ENCODE measurements at places on chromosomes 11 and 22. TPM values are rescaled to one million over a fixed set of nuclear protein-coding genes. Genes with fewer than 3 reads are reported as not detected.

The TCN1 gene
- total RNA-seq = not detected

The SYT9 gene
- 0.13 TPM for total RNA-seq

The TRIM49D2 gene
- not detected for total RNA-seq

- no peak for DNase-seq
These were observed 13.2 kb downstream of the THY1 start for GRCh38 chr11:119409731-119410130.

GRCh38 chr11:112760396-112761059 lies 200.7 kb upstream of the NCAM1 start:
- DNase-seq = no peak

DNA sequence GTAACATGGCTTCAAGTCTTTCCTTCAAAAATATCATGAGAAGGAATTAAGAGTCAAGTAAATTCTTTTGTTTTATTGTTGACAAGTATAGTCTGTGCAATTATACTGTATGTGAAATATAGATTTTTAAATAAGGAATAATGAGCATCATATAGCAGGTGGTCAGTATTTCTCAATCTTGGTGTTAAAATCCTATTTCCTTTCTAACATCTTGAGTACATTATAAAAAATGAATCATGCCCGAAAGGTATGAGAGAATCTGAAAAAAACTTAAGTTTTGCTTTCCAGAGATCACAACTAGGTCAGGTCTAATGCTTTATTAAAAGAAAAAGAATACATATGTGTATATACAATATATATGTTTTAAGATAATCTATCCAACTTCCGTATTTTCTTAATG lies 53.1 kb downstream of the KIF18A start:
- DNase-seq = no peak

All from Right ventricle myocardium superior (tissue), 1 donor.